Stimulated activated CD4-positive, alpha-beta T cell treated with anti-CD3 and anti-CD28 coated beads, Interleukin-4, amount 100 ng/mL, for 1 hour (primary cell): ENCODE measurements at places on chromosomes 12 and 14.
A peak's percentile ranks its signal among the peaks of the same experiment; 100 is the strongest.

GRCh38 chr14:69818758-69819191 lies 21.7 kb upstream of the SLC10A1 start:
- peak; percentile 8 for DNase-seq

GRCh38 chr14:87067591-87067990 lies 925.4 kb downstream of the GALC start:
- DNase-seq, result no peak

DNA sequence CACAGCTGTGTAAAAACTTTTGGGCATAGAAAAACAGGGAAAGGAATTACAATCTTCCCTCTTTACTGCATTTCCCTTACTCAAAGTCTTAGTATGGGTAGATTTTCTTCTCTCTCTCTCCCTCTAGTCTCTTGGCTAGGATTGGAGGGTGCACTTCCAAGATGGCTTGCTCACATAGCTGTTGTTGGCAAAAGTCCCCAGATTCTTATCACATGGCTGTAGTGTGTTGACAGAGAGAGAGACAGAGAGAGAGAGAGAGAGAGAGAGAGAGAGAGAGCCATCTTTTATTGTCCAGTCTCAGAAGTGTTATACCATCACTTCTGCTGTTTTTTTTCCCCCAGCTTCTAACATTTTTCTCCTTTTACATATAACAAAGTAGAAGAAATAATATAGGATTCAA lies 6.3 kb upstream of the OR4E2 start:
- no peak for DNase-seq

- DNase-seq, result no peak
Observed at GRCh38 chr12:14681625-14682024, 14.8 kb downstream of the GUCY2C start.

DNA sequence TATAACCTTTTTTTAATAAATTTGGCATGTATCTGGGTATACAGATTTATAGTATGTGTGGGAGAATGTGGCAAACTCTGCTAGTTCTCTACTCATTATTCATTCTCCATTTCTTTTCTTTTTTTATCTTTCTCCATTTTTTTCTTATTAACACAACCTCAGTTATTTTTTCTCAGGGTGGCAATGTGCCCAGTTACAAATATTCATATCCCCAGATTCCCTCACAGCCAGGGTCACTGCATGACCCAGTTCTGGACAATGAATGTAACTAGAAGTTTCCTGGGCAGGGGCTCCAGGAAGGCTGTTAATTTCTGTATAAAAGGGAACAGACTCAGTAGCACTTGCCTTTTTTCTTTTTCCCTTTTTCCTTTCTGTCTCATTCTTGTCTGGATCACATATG lies 95.6 kb downstream of the VCPKMT start:
- DNase-seq, result no peak

GRCh38 chr12:64034901-64035576 lies 187.1 kb downstream of the KICS2 start:
- no peak for DNase-seq

DNA sequence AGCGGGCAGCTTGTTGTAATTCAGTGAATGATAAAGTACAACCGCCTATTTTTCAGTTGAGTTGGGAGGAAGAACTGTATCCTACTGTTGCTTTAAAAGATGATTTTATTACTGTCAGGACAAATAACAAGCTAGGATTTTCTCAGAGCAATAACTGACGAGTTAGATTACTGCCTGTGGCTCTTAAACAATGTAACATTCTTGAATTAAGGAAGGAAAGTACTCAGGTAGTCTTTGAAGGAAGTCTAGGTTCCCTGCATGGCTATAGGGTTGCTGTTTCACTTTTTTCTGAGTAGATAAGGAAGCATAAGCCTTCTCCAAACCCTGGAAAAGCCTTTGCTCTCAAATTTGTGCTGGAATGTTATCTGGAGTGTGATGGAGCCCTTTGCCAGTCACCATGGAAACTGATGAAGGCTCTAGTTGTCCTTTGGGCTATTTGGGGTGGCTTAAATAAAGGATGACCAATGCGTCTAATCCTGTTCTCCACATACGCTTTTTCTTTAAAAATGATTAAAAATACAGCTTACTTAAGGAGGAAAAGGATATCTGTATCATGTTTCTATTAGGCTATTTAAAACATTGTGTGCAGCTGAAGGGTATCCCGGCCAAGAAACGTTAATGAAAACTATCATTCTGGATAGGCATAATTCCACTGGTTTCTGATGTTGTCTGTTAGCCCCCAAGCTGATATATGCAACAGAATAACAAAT lies 17.7 kb downstream of the NUBPL start:
- DNase-seq, result no peak

- DNase-seq, result no peak
Observed at GRCh38 chr12:116068371-116068770, 209.1 kb downstream of the MED13L start.

- DNase-seq, result no peak
Observed at GRCh38 chr12:107651571-107652449, 33.8 kb upstream of the PWP1 start.

GRCh38 chr14:91253795-91254323 lies 9.4 kb upstream of the GPR68 start:
- DNase-seq, result no peak

DNA sequence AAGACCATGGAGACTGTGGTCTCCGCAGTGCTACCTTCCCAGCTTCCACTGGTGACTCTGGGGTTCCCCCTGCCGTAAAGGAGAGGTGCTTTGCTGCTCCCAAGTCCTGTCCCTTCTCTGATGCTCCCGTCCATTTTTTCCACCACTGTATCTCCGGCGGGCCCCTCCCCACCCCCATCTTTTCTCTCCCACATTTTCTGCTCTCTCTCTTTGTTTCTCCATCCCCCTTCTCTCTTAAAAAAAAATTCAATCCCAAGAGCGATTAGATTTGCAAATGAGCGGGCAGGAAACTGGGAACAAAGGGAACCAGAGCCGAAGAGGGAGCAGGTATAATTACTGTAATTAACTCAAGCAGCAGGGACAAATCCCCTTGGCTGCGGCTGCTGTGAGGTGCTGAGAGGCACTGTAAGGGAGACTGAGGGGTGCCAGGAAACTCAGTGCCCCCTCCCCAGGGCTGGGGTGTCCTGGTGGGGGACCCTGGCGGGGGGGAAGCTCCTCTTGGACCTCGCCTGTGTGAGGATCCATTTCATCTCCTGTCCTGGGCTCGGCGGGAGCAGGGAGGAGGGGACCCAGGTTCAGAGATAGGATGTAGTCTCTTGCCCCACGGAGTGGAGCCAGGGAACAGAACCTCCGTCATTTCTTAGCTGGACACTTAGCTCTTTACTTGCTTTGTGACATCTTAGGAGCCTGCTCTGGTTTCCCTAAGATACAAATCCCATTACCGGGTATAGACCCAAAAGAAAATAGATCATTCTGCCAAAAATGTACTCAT lies 140.4 kb upstream of the NRXN3 start:
- DNase-seq, result no peak

DNA sequence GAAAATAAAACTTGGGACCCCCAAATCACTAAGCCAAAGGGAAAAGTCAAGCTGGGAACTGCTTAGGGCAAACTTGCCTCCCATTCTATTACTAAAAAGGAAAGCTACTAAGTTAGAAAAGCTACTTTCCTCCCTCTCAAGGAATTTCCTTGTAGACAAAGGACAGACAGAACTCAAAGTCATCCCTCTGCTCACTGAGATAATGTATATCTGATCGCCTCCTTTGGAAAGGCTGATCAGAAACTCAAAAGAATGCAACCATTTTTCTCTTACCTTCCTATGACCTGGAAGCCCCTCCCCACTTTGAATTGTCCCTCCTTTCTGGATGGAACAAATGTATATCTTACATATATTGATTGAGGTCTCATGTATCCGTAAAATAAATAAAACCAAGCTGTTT lies 190.5 kb upstream of the DCN start:
- DNase-seq, result no peak
